ENCODE measurements at places on chromosomes 11 and 22.

- DNase-seq = no peak
Observed at GRCh38 chr11:102473543-102473942, 21.0 kb upstream of the TMEM123 start.

- DNase-seq = no peak
Observed at GRCh38 chr11:74641905-74642304, 49.5 kb downstream of the POLD3 start.

DNA sequence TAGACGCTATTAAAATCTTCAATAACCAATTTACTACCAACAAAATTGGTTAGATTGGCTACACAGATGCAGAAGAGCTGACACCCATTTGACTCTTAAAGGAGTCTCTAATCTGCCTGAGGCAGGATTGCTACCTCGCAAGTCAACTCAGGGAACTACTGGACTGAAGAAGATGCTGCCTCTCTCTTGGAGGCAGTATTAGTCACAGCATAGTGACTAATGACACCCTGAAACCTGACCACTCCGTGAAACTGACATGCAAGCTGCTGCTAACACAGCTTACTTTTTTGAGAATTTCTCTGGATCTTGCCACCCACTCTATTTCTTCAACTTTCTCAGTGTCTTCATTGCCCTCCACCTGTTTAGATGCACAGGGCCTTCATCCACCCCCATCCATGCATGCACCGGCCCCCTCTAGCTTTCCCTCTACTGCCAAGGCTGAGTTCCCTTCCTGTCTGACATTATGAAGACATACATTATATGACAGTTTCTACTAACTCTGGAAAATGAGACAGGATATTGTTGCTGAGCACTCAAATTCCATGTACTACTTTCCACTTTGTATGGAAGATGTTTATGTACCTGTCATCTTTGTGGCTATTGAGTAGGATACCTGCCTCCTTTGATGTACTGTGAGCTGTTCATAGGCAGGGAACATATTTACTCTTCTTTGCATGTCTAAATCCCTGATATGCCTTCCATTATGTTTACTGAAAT, 183.2 kb downstream of the MSANTD4 start:
- no peak for DNase-seq

DNA sequence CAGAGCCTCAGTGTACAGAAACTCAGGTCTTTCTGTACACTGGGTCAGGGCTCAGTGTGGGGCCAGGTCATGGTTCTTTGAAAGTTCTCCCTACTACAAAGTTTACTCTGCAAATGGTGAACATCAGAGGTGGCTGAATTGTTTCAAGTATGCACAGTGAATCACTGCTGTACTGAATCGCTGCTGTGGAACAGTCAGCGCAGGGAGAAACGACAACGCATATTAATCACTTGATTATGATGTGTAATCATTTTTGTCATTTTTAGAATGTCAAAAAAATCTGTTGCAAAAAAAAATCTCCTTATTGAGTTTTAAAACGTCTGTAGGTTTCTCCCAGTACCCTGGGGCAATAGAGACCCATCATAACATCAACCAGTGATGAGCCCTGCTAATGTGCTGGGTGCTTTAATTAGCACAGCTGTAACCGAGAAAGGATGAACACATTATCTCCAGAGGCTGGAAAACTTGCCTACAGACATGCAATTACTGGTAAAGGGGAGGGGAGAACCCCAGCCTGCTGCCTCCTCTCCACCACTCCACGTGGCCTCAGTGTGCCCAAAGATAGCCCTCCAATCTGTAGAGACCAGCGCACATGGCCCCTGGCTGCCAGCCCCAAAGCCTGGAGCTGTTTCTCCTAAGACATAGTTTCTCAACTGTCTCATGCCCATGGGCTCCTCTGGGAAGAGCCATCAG, 12.8 kb downstream of the ARRB1 start:
- no peak for DNase-seq

- no peak for DNase-seq
Observed at GRCh38 chr22:47600281-47600680, 837.8 kb downstream of the TBC1D22A start.

DNA sequence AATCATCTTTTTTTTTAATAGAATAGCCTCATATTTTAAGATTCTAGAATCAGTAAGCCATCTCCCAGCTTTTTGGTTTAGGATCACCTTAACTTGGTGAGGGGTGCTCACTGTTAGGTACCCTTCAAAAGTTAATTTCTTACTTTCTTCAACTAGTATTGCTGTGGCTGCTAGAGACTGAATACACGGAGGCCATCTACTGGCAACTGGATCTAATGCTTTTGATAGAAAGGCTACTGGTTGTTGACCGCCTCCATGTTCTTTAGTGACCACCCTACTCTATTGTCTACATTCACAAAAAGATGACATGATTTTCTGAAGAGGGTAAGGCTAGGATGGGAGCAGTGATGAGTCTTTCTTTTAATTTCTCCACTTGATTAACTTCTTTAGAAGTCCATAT, 16.7 kb upstream of the ALDH3B2 start:
- DNase-seq = no peak

GRCh38 chr11:2913019-2913431, 16.2 kb downstream of the PHLDA2 start:
- DNase-seq = no peak

GRCh38 chr22:36900225-36900624, 13.2 kb upstream of the CSF2RB start:
- DNase-seq = no peak

DNA sequence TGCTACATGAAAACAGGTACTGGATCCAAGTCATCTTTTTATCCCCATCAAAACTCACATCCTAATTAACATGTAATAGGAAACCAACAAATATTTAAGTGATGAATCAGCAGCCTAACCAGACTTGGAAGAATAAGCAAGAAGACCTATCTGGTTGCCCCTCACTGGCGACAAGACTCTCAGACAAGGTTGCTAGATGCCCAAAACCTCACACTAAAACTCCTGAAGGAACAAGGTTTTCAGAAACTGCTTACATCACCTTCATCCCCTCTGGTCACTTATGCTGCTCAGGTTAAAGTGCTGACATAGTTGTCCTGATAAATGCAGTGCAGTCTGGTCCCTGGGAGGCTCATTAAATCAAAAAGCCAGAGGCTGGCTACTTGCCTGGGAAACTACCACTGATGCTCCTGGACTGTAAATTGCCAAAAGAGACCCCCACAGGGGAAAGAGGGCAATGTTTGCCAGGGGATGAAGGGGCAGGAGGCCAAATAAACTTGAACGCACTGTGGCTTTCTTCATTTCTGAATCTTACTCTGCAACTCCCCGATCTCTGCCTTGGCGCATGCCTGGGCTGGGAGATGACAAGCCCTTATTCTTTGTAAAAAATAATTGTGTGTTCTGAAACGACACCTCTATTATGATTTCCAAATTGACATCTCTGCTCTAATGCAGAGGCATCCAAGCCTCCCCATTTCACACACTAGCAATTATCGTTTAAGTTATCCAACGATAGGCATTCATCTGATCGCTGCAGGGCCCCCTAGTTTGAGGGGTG, 72.7 kb downstream of the AMBRA1 start:
- DNase-seq = no peak

- no peak for DNase-seq
Observed at GRCh38 chr11:34606326-34607120, 14.4 kb upstream of the EHF start.

DNA sequence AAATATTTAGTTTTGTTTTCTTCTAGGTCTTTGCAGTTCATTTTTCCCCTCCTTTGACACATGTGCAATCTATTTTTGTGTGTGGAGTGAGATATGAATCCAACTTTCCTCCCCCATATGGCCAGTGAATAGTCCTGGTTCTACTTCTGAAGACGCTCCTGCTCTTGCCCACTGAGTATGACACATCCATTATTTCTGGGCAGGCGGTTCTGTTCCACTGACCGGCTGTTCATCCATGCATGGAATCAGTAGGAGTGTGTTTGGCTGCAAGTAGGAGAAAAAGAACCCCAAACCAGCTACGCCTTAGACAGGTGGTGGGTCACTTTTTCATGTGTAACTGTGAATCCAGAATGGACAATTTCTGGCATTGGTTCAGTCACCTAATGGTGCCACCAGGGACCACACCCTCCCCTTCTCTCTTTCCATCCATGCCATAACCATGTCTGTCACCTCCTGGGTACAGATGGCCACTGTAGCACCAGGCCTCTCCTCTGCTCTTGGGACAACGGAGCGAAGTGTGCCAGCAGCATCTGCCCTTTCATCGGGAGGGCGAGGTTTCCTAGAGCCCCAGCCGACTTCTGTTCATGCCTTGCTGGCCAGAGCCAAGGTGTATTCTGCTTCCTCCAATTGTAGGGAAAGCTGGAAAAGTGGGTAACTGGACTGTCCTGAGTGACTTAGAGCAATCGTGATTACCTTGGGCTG, 67.4 kb upstream of the SLC22A12 start:
- no peak for DNase-seq

Data from HuH-7 (cell line).